Stimulated activated CD4-positive, alpha-beta T cell treated with anti-CD3 and anti-CD28 coated beads, Interleukin-12 subunit alpha, Interleukin-12 subunit beta, amount 100 ng/mL, for 4 hours (primary cell): ENCODE measurements at places on chromosomes 1 and 21.

DNA sequence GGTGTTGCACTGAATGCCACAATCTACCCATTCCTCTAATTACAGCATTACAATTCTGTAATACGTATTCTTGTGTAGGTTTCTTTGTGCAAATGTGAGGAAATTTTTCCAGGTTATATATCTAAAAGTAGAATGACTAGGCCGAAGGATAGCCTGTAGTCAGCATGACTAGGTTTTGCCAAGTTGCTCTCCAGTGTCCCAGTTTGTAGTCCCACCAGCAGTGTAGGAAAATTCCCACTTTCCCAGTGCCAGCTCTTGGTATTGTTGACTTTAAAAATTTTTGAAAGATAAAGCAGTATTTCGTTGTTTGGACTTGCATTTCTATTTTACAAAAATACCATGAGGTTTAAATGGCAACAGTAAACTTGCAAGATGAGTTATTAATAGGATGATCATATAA lies 3.0 kb downstream of the PARK7 start:
- DNase-seq, result no peak

GRCh38 chr1:39173119-39173994 lies 31.1 kb upstream of the MACF1 start:
- DNase-seq, result no peak

DNA sequence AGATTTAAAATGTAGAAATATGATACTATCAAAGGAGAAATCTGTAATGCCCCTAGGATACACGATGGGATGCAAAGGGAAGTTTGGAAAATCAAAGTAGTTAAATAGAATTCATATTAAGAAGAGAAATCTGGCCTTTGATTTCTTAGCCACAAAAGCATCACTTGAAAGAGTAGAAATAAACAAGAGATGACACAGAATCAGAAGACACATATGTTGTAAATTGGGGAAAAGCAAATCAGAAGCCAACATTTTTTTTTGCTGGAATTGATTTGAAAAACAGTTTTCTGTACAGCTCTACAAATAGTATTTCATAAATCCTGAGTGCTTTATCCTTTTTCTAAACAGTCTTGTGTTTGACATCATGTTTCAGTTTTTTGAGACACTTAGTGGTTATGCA lies 12.4 kb upstream of the TNFSF18 start:
- DNase-seq, result no peak

- DNase-seq, result no peak
These were observed 158.2 kb downstream of the ZSCAN20 start for GRCh38 chr1:33630686-33631085.

- no peak for DNase-seq
These were observed 73.9 kb downstream of the PLXNA2 start for GRCh38 chr1:208170252-208170651.

- DNase-seq, result no peak
These were observed 6.3 kb upstream of the ERVH48-1 start for GRCh38 chr21:42931560-42932235.

DNA sequence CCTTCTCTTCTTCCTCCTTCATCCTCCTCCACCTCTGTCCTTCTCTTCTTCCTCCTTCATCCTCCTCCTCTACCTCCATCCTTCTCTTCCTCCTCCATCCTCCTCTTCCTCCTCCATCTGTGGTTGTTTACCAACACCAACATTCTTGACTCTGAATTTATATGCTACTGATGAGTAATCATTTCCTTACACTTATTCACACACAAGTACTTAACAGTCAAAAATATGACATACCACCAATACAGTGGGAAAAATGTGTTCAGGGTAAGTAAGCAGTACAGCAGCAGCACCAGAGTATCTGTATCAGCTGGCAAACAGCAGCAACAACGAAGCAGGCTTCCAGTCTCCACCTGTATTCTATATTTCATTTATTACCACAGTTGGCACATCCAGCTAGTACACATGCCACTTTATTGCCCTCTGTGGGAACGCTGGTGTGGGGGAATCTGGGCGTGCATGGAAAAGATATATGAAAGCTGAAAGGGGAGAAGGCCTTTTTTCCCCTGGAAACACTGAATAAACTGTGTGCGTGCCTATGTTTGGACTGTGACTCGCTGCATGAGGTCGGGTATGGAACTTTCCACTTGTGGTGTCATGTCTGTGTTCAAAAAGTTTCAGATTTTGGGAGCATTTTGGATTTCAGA lies 16.0 kb downstream of the ADSS2 start:
- DNase-seq, result no peak
